NCI-H1105 (cell line): ENCODE measurements at places on chromosomes 13 and 19.

DNA sequence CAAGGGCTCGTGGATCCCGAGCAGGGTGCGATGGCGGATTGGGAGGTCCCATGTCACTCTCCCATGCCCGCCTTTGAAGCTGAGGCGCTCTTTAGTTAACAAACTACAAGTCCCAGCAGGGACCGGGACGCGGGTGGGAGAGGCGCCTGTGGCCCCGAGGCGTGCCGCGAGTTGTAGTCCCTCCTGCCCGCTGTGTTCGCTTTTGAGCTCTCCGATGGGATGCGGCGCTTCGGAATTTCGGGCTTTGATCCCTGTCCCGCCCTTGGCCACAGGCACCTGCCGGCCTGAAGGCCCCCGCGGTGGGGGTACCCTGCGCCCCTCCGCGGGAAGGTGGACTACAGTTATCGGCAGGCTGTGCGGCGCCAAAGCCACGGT is 11.0 kb downstream of the CYTH2 start:
- DNase-seq, result peak; percentile 43

- no peak for DNase-seq
These were observed 760.4 kb downstream of the PCDH9 start for GRCh38 chr13:66469745-66470144.

GRCh38 chr13:95325485-95325884 is 24.2 kb upstream of the ABCC4 start:
- no peak for DNase-seq

GRCh38 chr19:49331616-49332055 is 3.6 kb upstream of the CD37 start:
- DNase-seq, result no peak

DNA sequence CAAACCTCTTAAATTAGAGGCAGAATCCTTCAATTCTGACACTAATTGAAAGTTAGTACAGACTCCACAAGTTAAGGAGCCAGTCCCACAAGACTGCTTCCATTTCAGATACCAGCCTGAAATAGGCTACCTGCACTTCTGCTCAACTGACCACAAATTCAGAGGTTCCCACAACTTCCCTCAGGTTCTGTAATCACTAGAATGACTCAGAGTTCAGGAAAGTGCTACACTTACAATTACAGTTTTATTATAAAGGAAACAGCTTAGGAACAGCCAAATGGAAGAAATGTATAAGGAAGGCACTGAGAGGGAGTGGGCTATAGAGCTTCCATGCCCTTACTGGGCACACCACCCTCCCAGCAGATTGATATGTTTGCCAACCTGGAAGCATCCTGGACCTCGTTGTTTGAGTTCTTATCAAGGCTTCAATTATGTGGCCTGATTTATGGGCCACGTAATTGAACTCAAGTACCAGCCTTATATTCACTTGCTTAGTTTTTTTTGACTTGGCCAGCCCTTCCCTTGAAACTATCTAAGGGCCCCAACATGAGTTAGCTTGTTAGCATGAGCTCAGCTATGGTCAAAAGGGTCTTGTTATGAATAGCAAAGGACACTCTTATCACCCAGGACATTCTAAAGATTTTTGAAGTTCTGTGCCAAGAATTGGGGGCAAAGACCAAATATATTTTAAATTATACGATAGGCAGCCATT is 25.9 kb downstream of the NBEA start:
- DNase-seq, result peak; percentile 37

- DNase-seq, result no peak
These were observed 169.2 kb upstream of the TSHZ3 start for GRCh38 chr19:31518216-31519020.

GRCh38 chr13:78657699-78658629 is 991 bp downstream of the OBI1 start:
- no peak for DNase-seq

DNA sequence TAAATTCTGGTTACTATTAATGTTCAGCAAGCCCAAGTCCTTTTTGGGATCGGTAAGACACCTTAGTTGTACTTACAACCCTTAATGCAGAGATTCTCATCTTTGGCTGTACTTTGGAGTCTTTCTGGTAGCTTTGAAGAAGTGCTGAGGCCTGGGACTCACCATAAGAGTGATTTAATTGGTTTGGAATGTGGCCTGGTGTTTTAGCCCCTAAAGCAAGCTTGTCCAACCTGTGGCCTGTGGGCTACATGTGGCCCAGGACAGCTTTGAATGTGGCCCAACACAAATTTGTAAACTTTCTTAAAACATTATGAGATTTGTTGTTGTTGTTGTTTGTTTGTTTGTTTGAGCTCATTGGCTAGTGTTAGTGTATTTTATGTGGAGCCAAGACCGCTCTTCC is 215.3 kb downstream of the ZIC5 start:
- no peak for DNase-seq

DNA sequence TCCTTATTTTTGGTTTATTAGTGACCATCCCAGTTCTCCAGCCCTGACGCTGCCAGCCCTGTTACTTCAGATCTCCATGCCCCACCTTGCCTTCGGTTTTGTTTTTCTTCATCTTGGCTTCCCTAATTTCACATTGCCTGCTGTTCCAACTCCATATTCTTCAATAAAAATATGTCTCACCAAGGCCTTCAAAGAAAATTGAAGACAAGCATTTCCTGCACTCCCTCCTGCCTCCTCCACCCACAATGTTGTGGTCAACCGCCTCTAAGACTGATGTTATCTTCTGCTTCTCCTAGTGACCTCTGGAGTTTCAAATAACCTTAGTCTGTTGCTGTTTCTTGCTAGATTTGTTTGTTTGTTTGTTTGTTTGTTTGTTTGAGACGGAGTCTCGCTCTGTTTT is 14.6 kb downstream of the PLD3 start:
- DNase-seq, result no peak

DNA sequence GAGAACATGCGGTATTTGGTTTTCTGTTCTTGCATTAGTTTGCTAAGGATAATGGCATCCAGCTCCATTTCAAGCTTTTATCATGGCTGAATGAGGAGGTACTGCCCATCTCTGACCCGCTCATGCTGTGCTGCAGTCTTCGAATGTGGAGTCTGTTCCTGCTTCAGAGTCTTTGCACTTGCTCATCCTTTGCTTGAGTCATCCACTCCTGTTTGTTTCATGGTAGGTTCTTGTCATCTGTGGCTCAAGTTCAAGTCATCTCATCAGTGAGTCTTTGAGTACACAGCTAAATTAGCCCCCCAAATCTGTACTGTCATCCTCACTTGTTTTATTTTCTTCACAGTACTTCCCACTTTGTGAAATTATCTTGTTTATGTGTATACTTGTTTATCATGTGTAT is 5.4 kb downstream of the UCHL3 start:
- no peak for DNase-seq
